AG10803 (cell line): ENCODE measurements at places on chromosomes 12 and 14.

GRCh38 chr14:45743884-45744283, 490.9 kb upstream of the MIS18BP1 start:
- no peak for DNase-seq

GRCh38 chr12:20963762-20964161, 153.3 kb downstream of the SLCO1B3 start:
- DNase-seq, result no peak

DNA sequence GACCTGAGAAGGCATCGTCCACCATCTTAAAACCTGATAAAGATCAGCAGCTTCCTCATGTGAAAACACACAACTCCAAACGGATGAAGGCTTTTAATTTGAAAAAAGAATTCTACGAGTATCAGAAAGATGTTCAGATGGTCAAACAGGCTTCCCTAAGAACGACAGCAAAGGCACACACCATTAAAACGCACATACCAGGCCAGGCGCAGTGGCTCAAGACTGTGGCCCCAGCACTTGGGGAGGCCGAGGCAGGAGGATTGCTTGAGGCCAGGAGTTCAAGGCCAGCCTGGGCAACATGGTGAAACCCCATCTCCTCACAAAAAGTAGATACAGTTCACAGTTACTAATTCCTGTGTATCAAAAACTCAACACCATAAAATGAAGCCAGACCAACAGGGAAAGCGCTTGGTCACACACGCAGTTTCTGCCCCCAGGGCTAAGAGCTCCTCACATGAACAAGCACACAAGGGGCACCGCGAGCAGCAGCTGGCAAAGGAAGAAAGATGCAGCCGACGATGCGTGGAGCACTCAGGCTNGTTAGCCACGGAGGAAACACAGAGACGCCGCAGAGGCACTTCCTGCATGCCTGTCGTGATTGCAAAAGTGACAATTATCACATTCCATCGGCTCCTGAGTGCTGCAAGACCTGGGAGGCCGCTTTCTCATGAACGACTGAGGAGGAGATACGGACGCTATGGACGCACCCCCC, 78.0 kb downstream of the NOC4L start:
- DNase-seq, result peak; percentile 66

- DNase-seq, result peak; percentile 65
These were observed 178.0 kb downstream of the DACT1 start for GRCh38 chr14:58815794-58816193.

DNA sequence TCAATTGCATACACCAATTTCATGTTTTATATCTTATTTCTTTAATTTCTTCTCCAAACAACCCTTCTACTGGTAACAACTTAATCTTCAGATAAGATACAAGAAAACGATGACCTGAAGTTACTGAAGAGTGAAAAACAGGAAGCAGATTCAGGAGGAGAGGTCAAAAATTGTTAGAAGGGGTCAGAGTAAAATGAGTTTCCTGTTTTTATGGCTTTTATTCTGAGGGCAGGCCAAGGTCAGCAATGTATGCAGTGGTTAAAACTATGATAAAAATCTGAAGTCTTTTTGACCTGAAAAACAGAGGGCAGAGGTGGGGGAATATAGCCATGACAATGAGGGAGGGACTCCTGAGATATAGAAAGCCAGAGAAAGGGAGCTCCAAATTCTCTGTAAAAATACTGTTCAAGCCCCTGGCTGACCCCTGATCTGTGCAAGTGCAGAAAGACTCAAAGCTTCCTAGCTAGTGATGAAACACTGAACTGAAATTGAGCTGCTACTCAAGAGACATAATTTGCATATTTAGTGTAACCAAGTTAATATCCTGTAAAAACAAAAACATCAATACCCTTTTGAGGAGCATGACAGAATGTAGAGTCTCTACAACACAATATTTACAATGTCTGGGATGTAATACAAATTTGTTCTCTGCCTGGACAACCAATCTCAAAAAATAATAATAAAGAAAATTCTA, 514.3 kb upstream of the SEL1L start:
- no peak for DNase-seq

- peak; percentile 30 for DNase-seq
These were observed 106.6 kb downstream of the PRICKLE1 start for GRCh38 chr12:42482748-42483520.

DNA sequence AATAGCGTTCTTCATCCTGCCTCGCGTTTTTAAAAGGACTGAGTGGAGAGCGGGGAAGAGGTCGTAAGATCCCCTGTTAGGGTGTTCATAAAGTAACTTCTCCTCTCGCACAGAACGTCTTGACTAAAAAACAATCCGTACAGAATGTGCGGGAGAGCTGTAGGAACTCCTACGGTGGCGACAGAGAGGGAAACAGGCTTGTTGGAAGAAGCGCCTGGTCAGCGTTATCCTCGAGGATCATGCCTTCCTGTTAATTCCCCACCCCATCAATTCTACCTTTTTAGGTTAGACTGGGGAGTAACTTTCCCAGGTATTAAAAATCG, 399 bp upstream of the WASHC4 start:
- peak; percentile 52 for DNase-seq

DNA sequence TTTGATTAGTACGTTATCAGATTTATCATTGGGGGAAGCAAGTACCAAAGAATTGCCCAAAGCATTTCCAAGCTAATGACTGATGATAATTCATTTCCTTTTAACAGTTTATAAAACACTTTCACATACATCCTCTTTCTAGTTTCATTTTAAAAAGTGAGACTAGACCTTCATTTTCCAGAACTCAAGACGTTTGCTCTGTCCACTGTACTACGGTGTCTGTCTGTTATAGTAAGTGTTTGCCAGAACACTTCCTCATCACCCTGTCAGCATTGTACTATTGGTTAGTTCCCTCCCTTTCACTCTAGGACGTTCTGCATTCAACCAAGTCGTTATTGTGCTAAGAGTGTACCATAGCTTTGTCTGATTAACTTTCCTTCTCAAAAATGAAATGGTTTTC, 81.7 kb upstream of the TMEM263 start:
- DNase-seq, result no peak

DNA sequence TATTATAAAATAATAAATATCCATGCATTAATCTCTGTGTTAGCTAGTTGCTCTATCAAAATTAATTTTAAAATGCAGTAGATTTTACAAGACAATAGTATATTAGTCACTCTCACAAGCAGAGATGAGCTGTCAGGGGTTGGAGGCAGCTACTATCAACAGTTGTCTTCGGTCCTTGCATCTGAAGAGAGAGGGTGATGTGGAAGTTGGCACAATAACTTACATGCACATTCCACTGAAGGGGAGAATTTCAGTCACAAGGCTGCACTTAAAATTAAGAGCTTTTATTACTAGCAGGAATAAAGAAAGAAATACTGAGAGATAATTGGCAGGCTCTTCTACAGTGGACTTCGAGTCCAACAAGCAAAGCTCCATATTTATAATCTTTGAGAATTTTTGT, 166.9 kb upstream of the DCN start:
- DNase-seq, result peak; percentile 44

- no peak for DNase-seq
These were observed 40.2 kb upstream of the FBRSL1 start for GRCh38 chr12:132449565-132450417.

GRCh38 chr14:39006721-39007410, 96.2 kb downstream of the SEC23A start:
- peak; percentile 36 for DNase-seq

GRCh38 chr14:33451211-33451610, 499.7 kb downstream of the EGLN3 start:
- no peak for DNase-seq

- DNase-seq, result no peak
These were observed 280.5 kb downstream of the VRK1 start for GRCh38 chr14:97077687-97078086.
